Activated T-cell treated with anti-CD3 and anti-CD28 coated beads, Interleukin-2, amount 50 U/mL, for 1 hour (primary cell): ENCODE measurements at places on chromosomes 3 and 15.

DNA sequence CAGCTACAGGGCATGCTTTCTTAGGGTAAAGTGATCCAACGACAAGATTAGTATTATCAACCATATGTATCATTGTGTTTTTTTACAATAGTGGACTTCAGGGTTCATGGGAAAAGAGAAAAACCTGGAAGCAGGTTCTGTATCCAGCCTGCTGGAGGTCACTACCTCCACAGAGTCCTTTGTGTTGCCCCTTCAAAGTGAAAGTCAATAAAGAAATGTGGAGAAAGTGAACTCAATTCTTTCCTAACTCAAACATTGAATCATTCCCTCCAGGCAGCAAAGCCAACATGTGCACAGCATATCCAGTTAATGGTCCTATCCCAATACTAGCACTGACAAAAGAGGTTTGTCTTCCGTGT is 45.4 kb downstream of the FGF7 start:
- no peak for DNase-seq

DNA sequence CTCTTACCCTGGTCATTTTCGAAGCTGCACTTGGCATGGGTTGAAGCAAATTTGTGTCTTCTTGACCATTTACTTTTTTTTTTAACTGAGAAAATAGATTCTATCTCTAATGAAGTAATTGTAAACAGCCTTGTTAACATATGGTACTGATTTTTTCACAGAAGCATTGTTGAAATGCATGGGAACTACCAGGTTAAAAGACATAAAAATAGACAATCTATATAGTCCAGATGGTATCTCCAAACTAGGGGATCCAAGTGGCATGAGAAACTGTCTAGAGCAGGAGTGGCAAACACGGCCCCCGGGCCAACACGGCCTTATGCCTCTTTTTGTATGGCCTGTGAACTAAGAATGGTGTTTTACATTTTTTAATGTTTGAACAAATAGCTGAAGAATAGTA is 41.9 kb downstream of the CACNA1D start:
- no peak for DNase-seq

- no peak for DNase-seq
Measured at GRCh38 chr15:40091861-40092255, 16.8 kb downstream of the BMF start.

- no peak for DNase-seq
Measured at GRCh38 chr3:72957297-72957696, 39.3 kb upstream of the PPP4R2 start.

GRCh38 chr3:152281133-152281713 is 12.5 kb downstream of the MBNL1 start:
- DNase-seq: no peak

DNA sequence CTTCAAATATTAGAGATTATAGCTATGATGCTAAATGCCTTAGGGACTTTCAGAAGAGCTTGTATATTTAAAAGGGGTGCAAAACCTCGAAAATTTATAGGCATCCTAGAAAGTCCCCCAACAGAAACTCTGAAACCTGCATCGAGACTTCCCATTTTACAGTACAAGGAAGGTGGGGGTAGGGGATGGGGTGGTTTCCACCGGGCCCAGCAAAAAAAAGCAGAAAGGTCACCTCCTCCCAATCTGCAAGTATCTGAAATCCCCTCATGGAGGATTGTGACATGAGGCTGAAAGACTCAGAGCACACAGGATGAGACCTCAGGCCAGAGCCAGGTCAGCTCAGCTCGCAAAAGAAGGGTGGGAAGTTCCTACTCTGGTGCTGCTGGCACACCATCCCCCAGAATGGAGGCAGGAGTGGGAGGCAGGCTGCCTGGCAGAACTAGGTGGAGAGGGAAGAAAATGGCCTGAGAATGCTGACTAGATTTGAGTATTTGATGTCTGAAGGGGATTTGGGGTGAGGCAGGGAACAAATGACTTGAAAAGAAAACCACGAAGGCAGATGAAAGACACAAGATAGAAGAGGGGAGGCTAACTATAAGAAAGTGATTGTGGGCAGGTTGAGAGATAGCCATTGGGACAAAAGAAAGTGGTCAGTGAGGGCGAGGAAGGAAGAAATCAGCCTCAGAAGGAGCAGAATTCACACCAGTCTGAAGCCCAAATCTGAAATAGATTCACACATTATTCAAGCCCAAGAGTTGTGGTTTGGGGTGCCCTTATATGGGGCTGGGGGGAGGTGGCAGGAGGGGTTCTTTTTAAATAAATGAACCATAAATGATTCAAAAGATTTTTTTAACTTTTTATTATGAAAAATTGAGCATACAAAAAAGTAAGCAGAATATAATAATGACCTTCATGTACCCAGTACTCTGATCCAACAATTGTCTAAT is 22.5 kb upstream of the TSC22D2 start:
- DNase-seq: no peak

DNA sequence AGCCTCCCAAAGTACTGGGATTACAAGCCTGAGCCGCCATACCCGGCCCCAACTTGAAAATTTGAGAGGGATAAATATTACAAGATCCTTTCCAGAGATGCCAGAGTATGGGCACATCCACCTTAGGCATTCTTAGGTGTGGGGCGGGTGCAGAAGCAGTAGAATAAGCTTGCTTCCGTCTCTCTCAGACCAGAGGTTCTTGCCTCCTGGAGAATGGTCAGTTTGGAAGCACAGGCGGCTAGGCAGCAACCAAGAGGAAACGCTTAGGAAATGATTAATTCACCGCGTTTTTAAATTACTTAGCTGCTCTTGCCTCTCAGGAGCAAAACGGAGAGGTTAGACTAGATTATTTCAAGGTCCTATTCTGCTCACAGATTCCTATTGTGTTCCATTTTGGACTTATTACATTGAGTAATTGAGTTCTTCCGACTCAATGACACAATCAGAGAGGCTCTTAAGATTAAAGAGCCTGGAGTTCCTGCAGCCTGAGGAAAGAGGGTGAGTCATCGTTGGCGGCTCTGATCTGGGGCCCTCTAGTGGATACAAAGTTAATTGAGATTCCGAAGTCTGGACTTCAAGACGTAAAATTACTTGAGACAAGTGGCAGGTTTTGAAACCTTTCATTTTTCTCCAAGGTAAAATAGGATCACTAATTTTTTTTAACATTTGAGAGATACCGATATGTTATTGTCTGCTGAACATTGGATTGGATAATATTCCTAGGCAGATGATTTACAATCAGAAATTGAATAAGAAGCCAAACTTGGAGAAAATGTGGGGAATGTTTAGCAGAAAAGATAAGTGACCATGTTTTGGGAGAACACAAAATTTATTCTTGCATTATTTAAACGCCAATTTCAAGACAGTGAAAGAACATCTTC is 5.8 kb upstream of the TOPAZ1 start:
- DNase-seq: peak; percentile 49

DNA sequence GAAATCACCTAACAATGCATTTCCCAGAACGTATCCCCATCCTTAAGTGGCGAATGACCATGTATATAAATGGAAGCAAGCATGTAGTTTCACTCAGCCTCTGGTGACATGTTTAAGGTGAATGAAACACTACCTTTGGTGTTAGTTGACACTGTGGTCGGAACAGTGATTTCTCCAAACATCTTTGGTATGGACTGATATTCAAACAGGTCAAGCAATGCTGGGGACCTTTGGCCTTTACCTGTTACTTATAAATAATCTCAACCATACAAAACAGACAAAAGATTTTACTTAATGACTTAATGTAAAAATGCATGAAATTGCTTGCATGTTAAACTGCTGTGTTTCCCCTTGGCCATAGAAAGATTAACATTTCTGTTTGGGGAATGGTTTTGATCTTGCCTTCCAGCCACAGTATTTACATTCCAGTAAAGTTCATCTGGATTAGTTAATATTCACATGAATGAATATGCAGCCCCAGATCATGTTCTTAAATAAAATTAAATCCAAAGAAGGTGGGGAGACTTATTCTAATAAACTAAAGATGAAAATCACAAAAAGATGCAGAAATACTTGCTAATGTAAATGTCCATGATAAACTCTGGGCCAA is 74.4 kb upstream of the HES1 start:
- DNase-seq: no peak

DNA sequence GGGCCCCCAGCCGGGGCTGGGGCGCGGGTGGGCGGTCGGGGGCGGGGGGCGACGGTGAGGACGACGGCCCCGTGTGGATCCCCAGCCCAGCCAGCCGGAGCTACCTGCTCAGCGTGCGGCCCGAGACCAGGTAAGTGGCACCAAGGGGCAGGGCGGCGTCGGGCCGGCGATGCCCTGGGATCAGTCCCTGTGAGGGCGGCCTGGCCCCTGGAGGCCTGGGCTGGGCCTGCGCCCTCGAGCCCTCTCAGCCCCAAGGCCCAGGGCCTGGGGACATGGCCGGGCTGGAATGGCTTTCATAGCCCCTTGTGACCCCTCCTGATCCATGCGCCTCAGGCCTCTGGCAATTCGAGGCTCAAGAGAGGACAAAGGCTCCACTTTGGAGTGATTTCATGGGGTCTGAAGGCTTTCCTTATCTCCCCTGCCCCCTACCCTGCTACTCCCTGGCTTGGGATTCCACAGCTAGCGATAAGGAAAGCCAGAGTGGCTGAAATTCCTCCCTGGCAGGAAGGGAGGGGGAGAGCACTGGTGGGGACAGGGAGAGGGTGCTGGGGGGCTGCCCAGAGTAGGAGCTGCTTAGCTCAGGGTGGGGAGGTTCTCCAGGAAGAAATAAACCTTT is 418 bp downstream of the ALPK3 start:
- DNase-seq: no peak

DNA sequence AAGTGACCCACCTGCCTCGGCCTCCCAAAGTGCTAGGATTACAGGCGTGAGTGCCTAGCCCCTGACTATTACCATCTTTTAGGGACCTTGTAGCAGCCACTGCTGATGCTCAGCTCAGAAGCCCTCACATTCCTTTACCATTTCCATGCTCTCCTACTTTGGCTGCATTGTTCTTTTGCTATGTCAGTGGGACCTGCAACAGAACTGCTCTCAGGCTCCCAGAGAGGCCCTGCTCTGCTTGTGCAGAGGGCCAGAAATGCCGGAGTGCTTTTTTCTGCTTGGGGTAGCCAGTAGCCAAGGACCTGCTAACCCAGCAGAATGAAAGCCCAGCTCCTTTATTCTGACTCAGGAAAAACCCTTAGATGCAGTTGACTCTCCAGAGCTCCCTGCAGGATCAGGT is 18.3 kb upstream of the PROK2 start:
- no peak for DNase-seq

- no peak for DNase-seq
Measured at GRCh38 chr15:67136802-67137201, 71.4 kb downstream of the SMAD3 start.

DNA sequence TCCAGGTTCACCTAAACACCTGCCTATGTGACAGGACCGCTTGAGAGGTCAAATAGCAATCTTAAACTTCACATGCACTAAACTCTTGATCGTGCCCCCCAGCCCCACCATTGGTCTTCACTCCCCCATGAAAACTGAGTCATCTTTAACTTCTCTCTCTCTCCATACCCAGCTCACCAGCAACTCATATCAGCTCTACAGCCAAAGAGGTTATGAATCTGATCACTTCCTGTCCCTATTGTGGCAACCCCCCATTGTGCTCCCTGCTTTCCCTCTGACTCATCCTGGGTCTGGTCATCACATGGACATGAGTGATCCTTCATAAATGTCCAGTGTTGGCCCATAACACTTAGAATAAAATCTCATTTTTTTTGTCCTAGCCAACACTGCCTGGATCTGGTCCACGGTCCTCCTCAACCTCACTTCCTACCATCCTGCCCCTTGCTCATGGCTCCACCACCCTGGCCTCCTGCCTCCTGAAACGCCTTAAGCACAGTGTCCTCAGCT is 103.4 kb upstream of the HACD2 start:
- no peak for DNase-seq

GRCh38 chr3:102180280-102180931 is 254.4 kb upstream of the ZPLD1 start:
- DNase-seq: no peak
